Activated CD4-positive, alpha-beta memory T cell treated with anti-CD3 and anti-CD28 coated beads for 36 hours (primary cell): ENCODE measurements at places on chromosomes 2 and 18.

- DNase-seq: no peak
Observed at GRCh38 chr18:44170208-44170880, 510.3 kb upstream of the SETBP1 start.

GRCh38 chr2:172079838-172080640, 5.3 kb upstream of the DLX1 start:
- no peak for DNase-seq

DNA sequence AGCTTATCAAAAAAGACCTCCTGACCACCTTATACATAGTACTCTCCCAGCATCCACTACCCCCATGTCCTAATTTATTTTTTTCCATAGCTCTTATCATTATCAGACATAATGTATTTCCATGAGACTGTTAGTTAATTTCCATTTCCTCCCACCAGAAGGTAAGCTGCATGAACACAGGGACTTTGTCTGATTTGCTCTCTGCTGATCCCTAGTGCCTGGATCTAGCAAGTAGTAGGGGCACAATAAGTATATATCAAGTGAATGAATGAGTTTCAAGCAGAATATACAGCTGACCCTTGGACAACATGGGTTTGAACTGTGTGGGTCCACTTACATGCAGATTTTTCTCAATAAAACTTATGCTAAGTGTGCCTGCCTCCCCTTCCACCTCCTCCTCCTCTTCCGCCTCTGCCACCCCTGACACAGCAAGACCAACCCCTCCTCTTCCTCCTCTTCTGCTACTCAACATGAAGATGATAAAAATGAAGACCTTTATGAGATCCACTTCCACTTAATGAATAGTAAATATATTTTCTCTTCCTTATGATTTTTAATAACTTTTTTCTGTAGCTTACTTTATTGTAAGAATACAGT, 53.8 kb downstream of the CTAGE1 start:
- DNase-seq: no peak

DNA sequence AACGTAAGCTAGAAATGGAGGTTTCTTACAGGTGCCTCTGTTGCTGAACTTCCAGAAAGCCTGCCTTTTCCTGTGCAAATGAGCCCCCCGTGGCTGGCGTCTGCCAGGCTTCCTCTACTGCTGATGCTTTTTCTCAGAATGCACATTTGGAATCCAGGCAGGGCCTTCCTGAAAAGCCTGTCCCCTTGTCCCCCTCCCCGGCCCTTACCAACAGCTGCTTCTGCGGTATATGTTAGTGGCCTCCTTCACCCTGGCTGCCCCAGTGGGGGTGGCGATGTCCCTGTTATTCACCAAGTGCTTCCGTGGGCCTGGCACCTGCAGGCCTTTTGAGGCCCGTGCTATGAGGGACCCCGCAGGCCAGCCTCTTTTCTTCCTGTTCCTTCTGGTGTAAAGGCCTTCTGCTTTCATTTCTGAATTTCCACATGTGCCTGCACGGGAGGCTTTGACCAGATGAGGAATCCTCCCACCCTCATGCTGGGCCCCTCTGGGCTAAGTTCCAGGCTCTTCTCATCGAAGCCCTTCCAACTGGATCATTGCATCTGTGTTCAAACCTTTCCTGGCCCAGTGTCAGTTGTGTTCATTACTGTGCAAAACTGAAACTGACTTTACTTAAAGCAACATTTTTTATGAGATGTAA, 10.4 kb downstream of the CNDP2 start:
- DNase-seq: no peak
